Spinal cord (tissue), 10 donors: ENCODE measurements at places on chromosomes 4 and X. TPM values are rescaled to one million over a fixed set of nuclear protein-coding genes. Genes with fewer than 3 reads are reported as not detected.

SCML2 gene
- 5.0 TPM for total RNA-seq

NPY1R gene
- total RNA-seq = 24.4 TPM

MAGEA4 gene
- not detected for total RNA-seq

OTC gene
- 0.30 TPM for total RNA-seq

XAGE2 gene
- total RNA-seq = 0.50 TPM

ANKRD50 gene
- total RNA-seq = 74.5 TPM

SPANXA1 gene
- not detected for total RNA-seq

VEGFD gene
- 3.2 TPM for total RNA-seq

ATOH1 gene
- 0.77 TPM for total RNA-seq

MTMR8 gene
- 4.0 TPM for total RNA-seq

EVC2 gene
- total RNA-seq = 2.6 TPM

MAGIX gene
- 6.2 TPM for total RNA-seq

EGF gene
- 1.8 TPM for total RNA-seq

PLP2 gene
- 3.6 TPM for total RNA-seq
